ENCODE measurements at places on chromosomes 2 and 18.

DNA sequence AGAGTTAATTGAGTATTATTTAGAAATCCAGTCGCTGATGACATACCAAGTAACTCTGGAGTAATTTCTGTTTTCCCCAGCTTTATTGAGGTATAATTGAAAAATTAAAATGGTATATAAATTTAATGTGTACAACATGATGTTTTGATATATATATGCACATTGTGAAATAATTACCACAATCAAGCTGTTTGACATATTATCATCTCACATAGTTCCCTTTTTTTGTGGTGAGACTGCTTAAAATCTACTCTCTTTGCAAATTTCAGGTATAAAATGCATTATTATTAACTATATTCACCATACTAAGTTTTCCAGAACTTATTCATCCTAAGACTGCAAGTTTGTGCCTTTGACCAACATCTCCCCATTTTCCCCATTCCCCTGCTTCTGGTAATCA lies 25.0 kb upstream of the SPAG16 start:
- no peak for DNase-seq

- no peak for DNase-seq
Observed at GRCh38 chr2:88818381-88818780, 126.9 kb downstream of the RPIA start.

DNA sequence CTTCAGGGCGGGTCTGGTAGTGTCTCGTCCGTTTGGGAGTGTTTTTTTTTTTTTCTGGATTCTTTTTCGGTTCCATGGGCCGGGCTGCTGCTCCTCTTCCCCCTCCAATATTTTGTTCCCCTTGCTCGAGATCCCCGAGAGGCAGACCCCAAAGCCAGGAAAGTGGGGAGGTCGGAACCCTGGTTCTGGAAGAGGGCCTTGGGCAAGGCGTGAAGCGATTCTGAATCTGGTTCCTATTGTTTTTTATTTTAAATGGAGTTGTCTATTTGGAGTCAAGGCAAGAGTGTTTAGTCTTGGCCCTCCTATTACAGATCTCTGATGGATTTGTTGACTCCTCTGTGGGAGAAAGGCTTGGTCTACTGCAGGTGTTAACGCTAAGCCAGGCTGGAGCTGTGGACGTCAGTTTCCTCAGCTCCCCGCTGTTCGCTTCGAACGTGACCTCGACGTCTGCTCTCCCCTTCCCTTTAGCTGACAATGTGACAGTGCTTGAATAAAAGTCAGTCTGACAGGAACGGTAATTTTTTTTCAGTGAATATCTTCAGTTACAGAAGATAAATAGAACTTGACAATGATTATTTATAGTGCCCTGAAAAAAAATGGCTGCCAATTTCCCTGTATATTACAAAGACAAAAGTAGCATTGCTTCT lies 683 bp upstream of the DNAJC27 start:
- peak; percentile 30 for DNase-seq

- no peak for DNase-seq
Observed at GRCh38 chr2:46490521-46491141, 11.3 kb downstream of the TMEM247 start.

DNA sequence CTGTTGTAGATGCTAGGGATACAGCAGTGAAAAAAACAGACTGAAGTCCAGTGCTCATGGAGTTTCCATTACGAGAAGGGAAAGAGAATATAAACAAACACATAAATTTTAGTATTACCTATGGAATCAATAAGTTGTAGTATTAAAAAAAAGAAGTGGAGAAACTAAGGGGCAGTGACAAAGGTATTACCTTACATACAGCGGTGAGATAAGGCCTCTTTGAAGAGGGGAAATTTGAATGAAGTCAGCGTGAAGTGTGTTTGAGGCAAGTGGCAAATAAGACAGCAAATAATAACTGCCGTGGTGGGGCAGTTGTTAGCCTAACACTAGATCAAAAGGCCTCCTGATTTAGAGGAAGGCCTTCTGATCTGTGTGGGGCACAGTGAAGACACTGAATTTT lies 57.9 kb downstream of the TLK1 start:
- DNase-seq, result peak; percentile 35

DNA sequence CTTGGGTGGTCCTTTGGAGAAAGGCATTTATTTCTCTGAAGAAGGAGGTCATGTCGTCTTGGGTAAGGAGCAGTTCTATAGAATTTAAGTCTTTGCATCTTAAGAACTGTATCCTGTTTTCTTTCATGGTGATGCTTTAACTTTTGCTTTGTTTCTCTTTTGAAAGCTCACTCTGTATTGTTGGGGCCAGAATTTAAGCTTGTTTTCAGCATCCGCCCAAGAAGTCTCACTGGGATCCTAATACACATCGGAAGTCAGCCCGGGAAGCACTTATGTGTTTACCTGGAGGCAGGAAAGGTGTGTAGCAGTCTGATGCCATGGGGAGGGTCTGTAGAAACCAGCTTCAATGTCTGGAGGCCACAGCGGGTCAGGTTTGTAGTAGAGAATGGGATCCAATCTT lies 64.7 kb upstream of the TTC39C start:
- no peak for DNase-seq

Data from HepG2 (cell line).